Naive B cell (primary cell): ENCODE measurements at places on chromosomes 3 and 15. TPM values are rescaled to one million over a fixed set of nuclear protein-coding genes. Genes with fewer than 3 reads are reported as not detected.
A peak's percentile ranks its signal among the peaks of the same experiment; 100 is the strongest.

Gene TEX55
- polyA plus RNA-seq: not detected

Gene TGM4
- polyA plus RNA-seq: not detected

- H3K4me3 ChIP-seq: no peak overlapping the region
- no peak for DNase-seq
- H3K4me1 ChIP-seq: peaks cover 24% of the 10 kb centered on the region
- H3K27me3 ChIP-seq: peaks cover 8% of the 10 kb centered on the region
- H3K27ac ChIP-seq: peak overlapping the region; percentile 8
Measured at GRCh38 chr3:72550582-72551262, 297.5 kb downstream of the SHQ1 start.

DNA sequence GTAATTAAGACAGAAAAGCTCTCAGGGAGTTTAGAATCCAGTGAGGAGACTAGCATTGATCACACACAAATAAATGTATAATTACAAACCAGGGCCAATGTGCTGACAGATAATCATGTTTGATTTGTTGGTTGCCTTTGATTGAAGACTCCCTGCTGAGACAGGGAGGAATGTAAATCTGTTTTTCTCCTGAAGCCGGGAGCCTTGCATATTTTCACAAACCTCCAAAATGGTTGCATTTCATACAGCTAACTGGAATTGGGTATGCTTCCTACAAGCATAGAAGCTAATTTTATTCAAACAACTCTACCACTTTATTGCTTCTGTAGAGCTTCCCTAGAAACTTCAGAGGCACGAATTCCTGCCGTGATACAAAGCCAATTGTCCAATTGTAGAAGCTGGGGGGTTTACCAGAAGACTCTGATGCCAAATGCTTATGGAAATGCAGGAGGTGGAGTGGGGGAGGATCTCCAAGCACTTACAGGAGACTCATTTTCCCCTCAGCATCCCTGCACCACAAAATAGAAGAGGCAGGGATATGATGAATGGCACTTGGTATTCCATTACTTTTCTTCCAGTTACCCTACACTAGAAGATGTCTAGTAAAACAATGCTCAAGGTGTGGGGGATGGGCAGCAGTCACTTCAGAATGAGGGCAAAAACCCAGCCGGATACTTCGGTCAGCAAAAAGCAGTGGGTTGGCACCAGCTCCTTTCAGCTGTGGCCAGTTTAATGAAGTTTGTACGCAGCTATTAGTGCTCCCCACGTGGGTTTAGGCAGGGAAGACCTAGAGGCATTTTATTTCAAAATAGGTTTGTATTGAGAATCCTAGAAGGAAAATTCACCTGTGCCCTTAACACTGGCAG, 11.4 kb upstream of the MEX3B start:
- H3K27ac ChIP-seq: no peak overlapping the region
- no peak overlapping the region for H3K4me3 ChIP-seq
- H3K4me1 ChIP-seq: peaks cover 11% of the 10 kb centered on the region
- no peaks in the 10 kb centered on the region for H3K36me3 ChIP-seq
- H3K27me3 ChIP-seq: peaks cover 49% of the 10 kb centered on the region

GRCh38 chr3:53253707-53254508, 1.9 kb downstream of the TKT start:
- H3K4me3 ChIP-seq: peak overlapping the region; percentile 90
- no peaks in the 10 kb centered on the region for H3K36me3 ChIP-seq
- peak overlapping the region; percentile 82 for H3K27ac ChIP-seq
